ENCODE measurements at places on chromosomes 2 and 18.
A peak's percentile ranks its signal among the peaks of the same experiment; 100 is the strongest.

- DNase-seq: no peak
These were observed 29.3 kb upstream of the PSME4 start for GRCh38 chr2:54000122-54000521.

GRCh38 chr2:18085593-18085992 is 207.1 kb downstream of the KCNS3 start:
- no peak for DNase-seq

- DNase-seq: no peak
These were observed 456.2 kb downstream of the SPAG16 start for GRCh38 chr2:213740453-213740852.

DNA sequence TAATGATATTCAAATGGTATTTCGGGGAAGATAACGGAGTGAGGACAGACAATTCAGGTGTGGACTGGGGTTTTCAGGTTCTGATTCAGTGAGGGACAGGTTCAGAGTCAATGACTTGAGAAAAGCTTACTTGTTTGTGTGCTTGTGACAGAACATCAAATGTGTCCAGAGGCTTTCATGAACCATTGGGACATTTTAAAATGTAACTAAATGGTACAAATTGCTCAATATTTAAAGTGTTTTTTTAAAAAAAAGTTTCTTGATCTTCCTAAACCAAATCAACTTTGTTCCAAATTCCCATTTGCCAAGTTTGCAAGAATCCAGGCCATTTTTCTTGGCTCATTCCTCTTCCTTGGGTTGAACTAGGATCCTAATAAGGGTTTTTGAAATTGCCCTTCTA is 59.4 kb upstream of the BZW1 start:
- no peak for DNase-seq

DNA sequence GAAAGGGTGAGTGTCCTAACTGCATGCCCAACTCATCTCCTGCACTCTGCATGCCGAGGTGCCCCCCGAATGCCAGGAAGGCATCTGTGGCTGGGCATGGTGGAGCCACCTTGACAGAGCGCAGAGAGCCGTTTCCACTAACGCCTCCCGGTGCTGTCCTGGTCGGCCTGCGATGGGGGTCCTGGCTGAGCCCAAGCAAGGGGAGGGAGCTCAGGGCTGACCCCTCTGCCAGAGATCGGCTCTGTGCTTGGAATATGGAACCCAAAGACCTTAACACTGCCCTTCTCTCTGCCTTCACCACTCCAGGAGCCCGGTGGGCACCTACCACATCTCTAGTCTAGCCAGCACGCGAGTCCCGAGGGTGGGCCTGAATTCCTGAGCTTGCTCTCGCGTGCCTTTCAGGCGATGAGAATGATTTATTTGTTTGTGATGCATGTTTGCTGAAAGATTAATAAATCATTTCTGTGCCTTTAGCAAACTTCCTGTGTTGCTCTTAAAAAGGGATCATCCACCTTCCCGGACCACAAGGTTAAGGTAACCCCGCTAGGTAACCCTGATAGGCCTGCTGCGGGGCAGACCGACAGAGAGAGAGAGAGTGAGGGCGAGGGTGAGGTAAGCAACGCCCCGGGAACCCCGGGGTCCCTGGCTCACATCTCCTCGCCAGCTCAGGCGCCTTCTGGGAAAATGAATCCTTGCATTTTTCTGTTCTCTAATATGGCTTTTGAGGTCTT is 35.3 kb downstream of the PDIA6 start:
- DNase-seq: no peak

DNA sequence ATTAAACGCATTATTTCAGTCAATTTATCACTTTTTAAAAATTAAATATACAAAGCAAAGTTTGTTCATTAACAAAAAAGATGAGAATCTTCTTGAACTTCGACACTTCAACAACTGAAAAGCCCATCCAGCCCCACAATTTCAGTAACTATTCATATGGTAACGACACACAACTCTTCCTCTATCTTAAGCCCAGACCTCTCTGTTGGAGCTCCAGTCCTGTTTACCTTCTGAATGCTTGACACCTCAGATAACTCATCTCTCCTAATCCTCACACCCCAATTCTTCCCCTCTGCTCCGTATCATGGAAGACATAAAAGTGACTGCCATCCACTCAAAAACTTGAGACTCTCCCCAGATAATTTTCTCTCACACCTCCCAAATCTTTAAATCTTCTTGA is 12.6 kb downstream of the USP37 start:
- DNase-seq: no peak

DNA sequence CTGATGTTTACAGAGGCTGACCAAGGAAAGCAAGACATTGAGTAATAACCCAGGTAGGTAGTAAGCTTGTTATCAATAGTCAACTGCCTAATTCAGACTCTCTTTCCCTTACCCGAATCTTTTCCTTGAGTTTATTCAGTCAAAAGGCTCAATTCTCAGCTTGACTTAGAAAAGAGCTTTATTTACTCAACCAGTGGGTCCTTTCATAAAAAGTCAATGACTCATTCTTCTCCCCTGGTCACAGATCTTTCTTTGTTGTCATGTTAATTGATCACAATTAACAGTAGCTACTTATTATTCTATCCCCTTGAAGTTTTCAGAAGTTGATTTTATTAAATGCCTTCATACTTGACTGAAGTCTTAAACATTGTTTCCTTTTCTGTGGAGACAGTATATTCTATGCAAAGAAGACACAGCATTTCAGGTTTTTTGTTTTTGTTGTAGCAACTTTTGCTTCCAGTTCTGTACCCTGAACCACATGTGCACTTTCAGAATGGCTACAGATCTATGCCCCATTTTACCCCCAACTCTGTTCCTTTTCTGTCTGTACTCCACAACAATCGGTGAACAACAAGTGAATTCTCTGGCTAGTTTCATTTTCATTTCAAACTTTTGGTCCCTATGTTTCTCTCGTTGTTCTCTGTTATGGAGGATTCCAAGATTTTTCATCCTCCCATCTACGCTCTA is 428.3 kb downstream of the NCKAP5 start:
- no peak for DNase-seq

- DNase-seq: no peak
These were observed 74.3 kb downstream of the ICOS start for GRCh38 chr2:204010628-204011560.

DNA sequence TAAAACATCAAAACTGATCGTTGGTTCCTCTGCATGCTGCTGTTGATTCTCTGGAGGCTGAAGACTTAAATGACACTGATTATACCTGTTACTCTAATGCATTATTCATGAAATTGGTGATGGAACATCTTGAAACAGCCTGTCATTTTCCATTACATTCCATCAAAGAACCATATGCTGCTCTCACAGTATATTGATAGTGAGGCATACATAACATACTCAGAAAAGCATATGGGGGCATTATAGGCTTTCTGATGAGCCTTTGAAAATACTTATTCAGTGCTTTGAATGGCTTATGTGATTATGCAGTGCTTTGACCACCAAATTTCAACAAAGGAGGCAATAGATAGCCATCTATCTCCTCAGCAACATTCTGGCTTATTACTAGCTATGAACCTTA is 392.1 kb downstream of the CDH19 start:
- no peak for DNase-seq

DNA sequence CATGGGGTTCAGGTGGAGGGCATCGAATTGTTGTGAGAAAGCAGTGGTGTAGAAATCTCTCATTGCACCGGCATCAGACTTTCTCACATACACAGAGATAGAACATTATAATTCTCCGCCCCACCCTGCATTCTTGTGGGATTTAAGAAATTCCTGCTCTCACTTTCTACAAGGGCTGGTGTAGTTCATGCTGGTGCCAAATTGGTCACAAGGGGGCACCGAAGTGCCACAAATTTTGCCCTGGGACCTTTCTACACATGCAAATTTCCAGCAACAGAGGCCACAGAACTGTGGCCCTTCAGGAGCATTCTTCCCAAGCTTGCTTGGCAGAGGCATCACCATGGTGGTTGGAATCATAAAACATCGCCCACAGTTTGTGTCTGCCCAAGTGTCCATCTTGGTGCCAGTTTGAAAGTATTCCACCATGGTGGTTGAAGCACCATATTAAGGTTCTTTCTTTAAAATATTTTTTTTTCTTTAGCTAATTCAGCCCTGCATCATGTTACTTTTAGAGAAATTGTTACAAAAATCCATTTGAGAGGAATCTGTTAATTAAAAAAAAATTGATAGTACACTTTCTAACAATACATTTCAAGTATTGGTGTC is 521.2 kb upstream of the FANCL start:
- no peak for DNase-seq

- no peak for DNase-seq
These were observed 63.5 kb upstream of the CNTNAP5 start for GRCh38 chr2:123961576-123961975.

DNA sequence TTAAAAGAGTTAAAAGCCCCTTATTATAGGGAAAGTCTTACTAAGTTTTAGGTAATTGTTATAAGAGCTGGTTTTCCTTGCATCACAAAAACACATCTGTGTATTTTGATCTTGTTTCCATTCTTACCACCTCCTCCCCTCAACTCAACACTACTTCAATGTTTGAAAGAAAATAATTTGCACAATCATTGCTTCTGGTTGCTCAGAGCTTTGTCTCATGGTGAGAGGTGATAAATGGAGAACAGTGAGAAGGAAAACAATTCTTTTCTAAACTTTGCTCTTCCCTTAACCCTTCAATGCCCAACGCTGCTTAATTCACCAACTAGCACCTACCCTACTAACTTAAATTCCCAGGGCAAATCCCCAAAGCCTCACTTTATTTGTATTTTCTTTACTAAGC is 268.1 kb upstream of the LINC00305 start:
- no peak for DNase-seq

- DNase-seq: no peak
These were observed 75.3 kb upstream of the FOSL2 start for GRCh38 chr2:28317390-28317789.

DNA sequence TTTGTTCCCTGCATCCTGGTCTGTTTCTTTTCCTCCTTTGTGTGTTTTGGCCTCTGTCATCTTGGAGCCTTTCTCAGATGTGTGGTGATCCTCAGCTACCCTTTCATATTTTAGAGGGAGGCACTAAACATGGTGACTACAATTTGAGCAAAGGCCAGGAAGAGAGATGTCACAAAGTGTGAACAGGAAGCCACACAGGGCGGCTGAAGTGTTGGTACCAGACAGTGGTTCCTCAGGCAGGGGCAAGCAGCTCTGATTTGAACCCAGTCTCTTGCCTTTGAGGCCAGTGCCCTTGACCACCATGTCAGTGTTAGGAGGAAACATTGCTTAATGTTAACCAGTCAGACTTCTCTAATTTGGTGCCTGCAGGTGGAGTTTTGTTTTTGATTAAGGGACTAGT is 9.2 kb downstream of the LRRFIP1 start:
- peak; percentile 67 for DNase-seq

DNA sequence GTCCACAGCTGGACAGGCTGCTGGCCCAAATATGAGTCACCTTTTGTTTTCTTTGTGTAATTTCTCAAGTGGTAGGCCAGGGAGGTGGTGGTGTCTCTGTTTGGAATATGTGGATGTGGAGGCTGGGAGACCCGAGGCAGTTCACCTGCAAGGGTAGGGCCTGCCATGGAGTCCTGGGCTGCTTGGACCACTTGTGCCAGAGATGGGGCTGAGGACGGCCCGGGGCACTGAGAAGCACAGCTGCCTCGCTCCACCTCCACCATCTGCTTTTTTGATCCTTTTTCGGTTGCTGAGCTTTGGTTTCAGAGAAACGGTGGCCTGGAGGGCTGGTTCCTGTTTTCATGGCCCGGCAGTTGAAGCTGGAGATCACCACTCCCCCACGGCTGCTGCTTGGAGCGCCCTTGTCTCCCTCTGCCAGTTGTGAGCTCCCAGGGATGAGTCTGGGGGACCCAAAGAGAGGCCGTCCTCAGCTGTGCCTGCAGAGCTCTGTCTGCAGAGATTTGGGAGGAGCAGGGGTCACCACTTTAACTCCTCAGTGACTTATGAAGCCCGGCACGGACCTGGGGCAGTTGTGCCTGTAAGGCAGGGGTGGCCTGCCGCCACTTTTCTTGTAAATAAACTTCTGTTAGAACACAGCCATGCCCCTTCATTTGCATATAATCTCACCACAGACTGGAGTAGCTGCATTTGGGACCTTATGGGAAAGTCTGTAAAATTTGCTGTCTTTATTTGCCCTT is 67.6 kb upstream of the MCFD2 start:
- DNase-seq: no peak

Data from immature natural killer cell (primary cell).